GM03348 (cell line): ENCODE measurements at places on chromosomes 5 and 9.

- DNase-seq: no peak
Measured at GRCh38 chr5:64575561-64575960, 69.7 kb downstream of the RGS7BP start.

GRCh38 chr9:92444841-92445240 lies 20.6 kb upstream of the OMD start:
- no peak for DNase-seq

DNA sequence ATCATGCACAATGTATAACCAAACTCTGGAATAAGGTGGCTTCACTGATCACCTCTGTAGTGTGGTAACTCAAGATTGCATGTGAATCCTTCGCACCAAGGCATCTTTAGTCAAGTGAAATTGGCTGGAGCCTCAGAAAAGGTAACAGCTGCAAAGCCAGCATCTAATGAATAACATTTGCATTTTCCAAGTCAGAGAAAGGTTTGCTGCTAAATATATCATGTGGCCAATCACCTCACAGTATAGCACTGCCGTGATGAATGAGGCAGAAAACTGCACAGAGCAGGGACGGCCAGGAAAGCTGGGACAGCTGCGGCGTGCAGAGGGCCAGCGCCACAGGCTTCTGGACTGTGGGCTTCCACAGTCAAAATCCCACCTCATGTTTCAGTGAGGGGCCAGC lies 18.5 kb downstream of the MRPS27 start:
- DNase-seq: no peak

DNA sequence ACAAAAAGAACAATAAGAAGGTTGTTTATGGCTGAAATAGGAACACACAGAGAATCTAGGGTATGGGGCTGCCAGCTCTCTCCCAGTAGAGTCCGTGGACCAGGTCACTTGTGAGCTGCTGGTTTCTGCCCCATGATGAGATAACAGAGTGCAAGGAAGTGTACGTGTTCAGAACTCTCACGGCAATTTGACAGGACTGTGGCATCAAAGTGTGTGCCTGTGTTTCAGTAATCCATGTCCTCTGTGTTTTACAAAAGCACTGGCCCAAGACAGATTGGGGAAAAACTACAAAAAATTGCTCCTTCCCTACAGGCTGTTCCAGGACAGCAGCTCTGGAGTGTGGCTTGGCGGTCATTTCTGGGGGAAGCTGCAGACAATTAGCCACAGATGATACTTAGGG lies 184.6 kb downstream of the AUH start:
- DNase-seq: no peak

GRCh38 chr5:128559300-128560297 lies 21.6 kb upstream of the FBN2 start:
- DNase-seq: no peak

GRCh38 chr9:35826071-35826701 lies 2.3 kb downstream of the FAM221B start:
- peak; percentile 69 for DNase-seq

DNA sequence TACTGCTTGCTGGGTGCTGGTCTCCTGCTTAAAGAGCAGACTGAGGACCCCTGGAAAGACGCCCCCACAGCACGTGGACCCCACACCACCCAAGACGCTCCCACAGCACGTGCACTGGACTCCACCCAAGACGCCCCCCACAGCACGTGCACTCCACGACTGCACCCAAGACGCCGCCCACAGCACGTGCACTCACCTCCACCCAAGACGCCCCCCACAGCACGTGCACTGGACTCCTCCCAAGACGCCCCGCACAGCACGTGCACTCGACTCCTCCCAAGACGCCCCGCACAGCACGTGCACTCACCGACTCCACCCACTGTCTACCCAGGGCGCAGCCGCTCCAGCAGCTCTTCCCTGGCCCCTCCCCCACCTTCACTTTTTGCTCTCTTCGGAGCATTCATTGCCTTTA lies 50.5 kb downstream of the EHMT1 start:
- DNase-seq: no peak

DNA sequence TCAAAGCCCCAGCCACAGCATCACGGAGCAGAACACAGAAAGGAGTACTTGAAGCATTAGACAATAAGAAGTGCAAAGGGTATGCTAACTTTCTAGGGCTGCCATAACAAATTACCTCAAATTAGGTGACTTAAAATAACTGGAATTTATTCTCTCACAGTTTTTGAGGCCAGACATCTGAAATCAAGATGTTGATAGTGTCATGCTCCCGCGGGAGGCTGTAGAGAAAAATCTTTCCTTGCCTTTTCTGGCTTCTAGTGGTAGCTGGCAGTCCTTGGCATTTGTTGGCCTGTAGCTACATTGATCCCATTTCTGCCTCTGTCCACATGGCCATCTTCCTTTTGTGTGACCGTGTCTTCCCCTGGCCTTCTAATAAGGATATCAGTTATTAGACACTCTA lies 51.9 kb upstream of the SPDL1 start:
- no peak for DNase-seq
